Posterior vena cava (tissue), 2 donors: ENCODE measurements at places on chromosomes 5 and 9. TPM values are rescaled to one million over a fixed set of nuclear protein-coding genes. Genes with fewer than 3 reads are reported as not detected.

PCDHGB1 gene
- 2.8 TPM for total RNA-seq

CXCL14 gene
- 87.3 TPM for total RNA-seq

EGFLAM gene
- 10.2 TPM for total RNA-seq

LECT2 gene
- total RNA-seq: not detected

PIP5K1B gene
- total RNA-seq: 2.7 TPM

SRA1 gene
- 27.9 TPM for total RNA-seq

C6 gene
- 6.9 TPM for total RNA-seq
